Astrocyte (in vitro differentiated cells and primary cell): ENCODE measurements at places on chromosomes 1 and 21. TPM values are rescaled to one million over a fixed set of nuclear protein-coding genes. Genes with fewer than 3 reads are reported as not detected.

Gene PLA2G5
- not detected in 2 replicates for total RNA-seq

Gene AMY1B
- not detected in 2 replicates for total RNA-seq

Gene FLG2
- not detected in 2 replicates for total RNA-seq

Gene SIK1
- total RNA-seq: 58.7 and 68.0 TPM in 2 replicates

Gene OR2T11
- total RNA-seq: not detected in 2 replicates

Gene MPL
- not detected in 2 replicates for total RNA-seq

Gene C21orf58
- total RNA-seq: 3.1 and 3.2 TPM in 2 replicates

Gene NLRP3
- 0.09 and 0.12 TPM in 2 replicates for total RNA-seq

Gene ADAMTS4
- 2.7 and 5.1 TPM in 2 replicates for total RNA-seq

Gene KRTAP19-8
- total RNA-seq: not detected in 2 replicates

Gene TNNI3K
- total RNA-seq: 0.45 TPM in 1 of 2 replicates, not detected in the other

Gene APCS
- total RNA-seq: not detected in 2 replicates

Gene TMEM51
- total RNA-seq: 6.9 TPM in 2 replicates

Gene SLC22A15
- total RNA-seq: 10.3 and 12.0 TPM in 2 replicates

Gene NMNAT2
- 0.36 and 0.50 TPM in 2 replicates for total RNA-seq

Gene C1QC
- total RNA-seq: not detected in 2 replicates

Gene ZNF670
- 2.3 and 4.0 TPM in 2 replicates for total RNA-seq
